ENCODE measurements at places on chromosomes 3 and 15.

DNA sequence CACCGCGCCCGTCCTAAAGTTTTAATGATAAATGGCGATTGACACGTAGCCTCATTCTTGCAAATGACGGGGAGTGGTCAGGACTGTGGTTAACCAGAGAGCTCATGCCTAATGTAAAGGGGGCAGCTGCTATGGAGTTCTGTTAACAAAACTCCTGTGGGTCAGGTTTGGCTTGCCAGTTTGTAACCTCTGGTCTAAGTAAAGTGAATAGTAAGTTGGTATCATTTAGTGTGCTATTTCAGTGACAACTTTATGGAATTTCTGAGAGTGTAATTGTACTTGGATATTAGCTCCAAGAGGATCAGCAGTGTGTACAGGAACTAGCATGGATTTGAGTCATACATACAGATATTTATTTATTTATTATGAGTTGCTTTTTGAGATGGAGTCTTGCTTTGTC, 87.9 kb downstream of the RGMA start:
- DNase-seq = no peak

DNA sequence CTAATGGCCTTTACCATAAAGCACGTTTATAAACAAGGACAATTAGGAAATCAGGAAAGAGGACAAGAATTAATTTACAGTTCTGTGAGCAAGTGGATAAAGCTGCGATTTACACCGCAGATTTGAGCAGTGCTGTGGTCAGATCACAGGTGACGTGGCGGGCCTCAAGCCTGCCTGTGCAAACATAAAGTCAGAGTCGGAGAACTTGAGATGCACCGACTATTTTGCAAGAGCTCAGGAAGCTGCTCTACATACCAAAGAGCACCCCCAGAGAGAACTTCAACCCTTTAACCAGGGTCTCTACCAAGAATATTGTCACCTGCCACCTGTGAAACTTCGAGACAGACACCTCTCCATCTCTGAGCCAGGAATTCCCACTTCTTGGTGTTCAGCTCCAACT, 35.7 kb downstream of the MECOM start:
- peak; percentile 8 for DNase-seq

- peak; percentile 22 for DNase-seq
These were observed 702 bp upstream of the DNAJC17 start for GRCh38 chr15:40807888-40808461.

DNA sequence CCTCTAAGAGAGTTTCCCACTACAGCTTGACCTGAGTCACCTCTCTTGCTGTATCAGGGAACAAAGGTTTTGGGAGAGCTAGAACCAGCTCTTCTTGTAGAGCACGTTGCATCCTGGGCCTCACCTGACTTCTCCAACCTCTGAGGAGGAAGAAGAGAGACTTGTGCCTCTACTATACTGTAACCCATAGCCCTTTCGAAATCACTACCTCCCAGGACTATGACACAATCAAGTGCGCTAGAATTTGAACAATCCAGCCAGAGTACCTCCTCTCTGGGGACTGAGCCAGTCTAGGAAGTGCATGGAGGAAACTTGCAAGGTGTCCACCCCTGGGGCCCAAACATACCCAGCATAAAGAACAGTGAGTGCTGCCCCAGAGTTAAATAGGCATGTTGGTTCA, 192.8 kb upstream of the BHLHE40 start:
- no peak for DNase-seq

DNA sequence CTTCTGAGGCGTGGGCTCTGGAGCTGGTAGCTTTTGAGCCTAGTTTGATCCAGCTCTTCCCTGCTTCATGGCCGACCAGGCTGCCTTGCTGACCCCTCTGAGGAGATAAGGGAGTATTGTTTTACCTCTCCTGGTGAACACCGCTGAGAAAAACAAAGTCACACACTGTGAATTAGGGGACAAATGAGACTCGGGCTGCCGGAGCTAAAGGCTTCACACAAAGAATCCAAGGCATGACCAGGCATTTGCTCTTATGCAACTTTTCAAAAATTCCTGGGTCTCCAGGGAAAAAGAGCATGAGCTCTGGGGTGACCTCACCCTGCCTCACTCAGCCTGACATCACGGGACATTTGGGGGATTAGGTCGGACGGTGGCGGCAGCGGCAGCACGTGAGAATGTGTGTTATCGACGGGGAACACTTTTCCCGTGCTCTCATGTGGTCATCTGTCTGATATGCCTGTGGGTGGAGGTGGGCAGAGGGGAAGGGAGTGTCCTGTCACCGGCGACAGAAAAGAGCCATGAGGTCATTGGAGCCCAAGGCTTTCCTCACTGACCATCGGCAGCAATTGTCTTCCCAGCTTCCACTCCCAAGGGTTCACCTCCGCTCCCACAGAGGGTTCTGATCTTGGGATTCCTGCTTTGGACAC, 61.0 kb downstream of the TMEM44 start:
- DNase-seq = peak; percentile 96

GRCh38 chr3:151630035-151630434, 103.7 kb upstream of the AADACL2 start:
- DNase-seq = no peak

DNA sequence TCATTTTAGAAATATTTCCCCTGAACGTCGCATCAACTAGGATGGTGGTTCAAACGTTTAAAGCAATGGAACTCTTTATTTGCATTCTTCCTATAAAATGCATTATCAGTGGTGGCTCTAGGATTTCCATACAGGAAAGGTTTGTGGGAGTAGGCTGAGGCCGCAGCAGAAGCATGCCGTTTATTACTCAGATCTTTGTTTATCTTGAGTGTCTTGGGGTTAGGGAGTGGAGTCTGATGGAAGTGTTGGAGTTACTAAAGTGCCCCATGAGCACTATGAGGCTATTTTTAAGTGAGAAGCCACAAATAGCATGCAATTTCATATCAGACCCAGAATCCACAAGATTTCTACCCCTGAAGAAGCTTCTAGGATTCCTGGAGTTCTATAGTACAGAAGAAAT, 26.2 kb downstream of the ATOSA start:
- DNase-seq = no peak

DNA sequence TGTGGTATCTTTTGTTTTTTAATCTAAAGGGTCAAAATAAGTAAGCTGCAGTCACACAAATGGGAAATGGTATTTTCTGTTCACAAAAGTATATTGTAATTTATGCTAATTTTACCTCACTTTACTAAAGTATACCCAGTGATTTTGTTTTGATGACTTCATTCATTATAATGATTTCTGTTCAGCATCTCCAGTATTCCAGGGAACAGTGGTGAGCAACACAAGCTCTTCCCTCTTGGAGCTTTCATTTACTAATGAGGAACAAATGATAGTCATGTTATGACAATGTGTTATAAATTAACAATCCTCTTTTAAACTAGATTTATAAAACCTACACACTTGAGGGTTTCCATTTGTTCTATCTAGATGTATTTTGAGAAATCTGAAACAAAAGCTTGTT, 20.5 kb upstream of the EIF3J start:
- no peak for DNase-seq

- DNase-seq = no peak
These were observed 32.7 kb downstream of the XYLB start for GRCh38 chr3:38379201-38379770.

- DNase-seq = no peak
These were observed 12.3 kb upstream of the CORO2B start for GRCh38 chr15:68566377-68566954.

- no peak for DNase-seq
These were observed 4.3 kb downstream of the GOLIM4 start for GRCh38 chr3:168091302-168091858.

GRCh38 chr3:174218016-174218415, 641.1 kb upstream of the NAALADL2 start:
- peak; percentile 30 for DNase-seq

DNA sequence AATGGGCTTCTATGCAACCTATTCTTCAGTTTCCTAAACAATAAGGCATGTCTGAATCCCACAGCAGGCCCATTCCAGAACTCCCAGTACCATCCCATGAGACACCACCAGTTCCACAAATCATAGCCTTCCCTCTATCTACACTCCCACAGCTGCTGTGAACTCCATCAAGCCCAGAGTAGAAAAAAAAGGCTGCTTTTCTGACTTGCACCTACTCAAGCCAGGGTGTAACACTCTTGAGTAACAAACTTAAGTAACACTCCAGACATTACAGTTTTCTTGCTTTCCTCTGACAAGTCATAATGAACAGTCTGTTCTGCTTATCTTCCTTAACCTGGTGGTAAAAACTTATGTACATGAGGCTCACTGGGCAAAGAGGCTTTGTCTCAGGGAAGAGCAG, 283.1 kb downstream of the NFKBIZ start:
- no peak for DNase-seq

DNA sequence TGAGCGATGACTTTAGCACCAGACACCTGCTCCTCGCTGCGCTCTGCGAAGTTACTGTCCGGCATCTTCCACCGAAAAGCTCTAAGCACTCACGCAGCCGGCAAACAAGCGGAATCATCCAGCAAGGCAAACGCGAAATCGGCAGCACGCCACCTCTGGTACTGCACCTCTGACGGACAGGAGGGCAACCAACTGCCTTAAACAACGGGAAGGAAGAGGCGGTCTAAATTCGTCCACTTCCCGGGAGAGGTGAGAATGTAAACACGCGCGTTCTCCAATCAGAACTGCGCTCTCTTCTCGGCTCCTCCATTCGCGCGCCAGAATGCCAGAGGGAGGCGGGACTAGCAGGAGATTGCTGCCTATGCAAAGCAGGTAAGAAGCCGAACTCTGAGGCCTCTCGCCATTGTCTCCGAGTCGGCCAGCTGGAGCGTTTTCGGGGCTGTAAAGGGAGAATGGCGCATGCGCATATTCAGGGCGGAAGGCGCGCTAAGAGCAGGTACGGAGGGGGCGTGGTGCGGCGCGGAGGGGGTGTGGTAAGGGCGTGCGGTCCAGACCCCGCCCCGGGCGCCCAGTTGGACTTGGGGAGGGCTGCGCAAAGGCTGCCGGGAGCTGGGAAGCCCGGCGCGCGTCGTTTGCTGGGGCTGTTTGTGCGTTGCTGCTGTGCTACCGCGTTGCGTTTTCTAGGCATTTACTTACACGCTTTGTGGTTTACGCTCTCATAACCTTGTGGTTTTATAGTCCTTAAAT, at the start of the genes BTD and HACL1:
TSS of gene BTD (plus strand) at position 347 of the 747 bp plus-strand sequence. CDS start 33,695 bp downstream, outside the sequence.
TSS of gene HACL1 (minus strand) at position 171 of the 747 bp plus-strand sequence. CDS start at position 65, 106 bp downstream.
- DNase-seq = peak; percentile 100

DNA sequence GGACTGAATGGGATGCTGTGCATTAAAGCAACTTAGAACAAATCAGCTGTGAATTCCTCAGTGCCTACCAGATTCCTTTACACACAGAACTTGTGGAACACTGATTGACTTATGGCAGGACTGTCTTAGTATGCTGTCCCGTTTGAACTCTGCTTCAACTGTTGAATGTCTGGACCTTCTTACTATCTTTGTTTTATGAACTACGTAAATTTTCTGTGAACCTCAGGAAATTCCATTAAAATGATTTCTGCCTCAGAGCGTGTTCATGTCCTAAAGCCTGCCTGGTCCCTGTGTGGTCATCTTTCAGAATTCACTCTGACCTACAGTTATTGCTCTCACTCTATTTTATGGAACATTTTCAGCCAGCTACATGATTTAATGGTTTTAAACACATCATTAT, 29.4 kb upstream of the FBN1 start:
- DNase-seq = no peak

GRCh38 chr15:51077221-51078153, 17.2 kb downstream of the TNFAIP8L3 start:
- no peak for DNase-seq

- DNase-seq = no peak
These were observed 94.9 kb downstream of the AKAP13 start for GRCh38 chr15:85475317-85475701.

GRCh38 chr3:107206141-107206540, 171.1 kb upstream of the CCDC54 start:
- DNase-seq = peak; percentile 48

DNA sequence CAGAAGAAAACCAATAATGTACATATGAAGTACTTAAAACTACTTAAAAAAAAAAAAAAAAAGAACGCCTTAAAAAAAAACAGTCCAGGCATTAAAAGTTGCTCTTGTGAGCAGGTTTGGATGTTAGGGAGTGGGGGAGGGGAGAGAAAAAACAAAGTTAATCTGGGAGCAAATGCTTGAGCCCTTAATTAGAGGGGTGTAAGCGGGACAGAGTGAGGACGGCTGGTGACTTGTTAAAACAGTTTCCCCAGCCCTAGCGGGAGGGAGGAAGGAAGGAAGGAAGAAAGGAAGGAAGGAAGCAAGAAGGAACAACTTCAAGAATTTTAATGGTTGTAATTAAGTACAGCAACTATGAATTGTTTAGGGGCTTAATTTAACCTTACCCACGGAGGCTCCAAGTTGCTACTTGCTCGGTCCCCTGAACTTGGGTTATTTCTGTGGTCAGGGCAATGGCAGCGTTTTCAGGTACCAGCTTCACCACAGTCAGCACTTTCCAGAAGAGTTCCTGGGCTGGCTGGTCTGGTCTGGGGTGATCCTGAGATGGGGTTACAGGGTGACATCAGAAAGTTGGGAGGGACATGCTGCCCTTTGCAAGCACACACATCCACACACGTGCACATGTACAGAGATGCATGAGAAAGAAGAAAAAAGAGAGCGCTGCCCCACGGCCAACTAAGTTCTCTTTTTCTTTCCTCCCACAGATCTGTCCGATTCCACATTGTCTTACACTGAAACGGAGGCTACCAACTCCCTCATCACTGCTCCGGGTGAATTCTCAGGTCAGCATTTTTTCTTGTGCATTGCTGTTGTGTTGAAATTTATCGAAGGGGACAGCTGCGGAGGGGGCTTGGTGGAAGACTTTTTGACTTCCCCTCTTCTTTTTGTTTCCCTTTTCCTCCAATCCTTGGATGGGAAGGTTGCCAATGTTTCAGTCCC, 14.0 kb downstream of the SMAD6 start:
- DNase-seq = no peak

GRCh38 chr3:43675593-43675992, 15.1 kb upstream of the ABHD5 start:
- no peak for DNase-seq

DNA sequence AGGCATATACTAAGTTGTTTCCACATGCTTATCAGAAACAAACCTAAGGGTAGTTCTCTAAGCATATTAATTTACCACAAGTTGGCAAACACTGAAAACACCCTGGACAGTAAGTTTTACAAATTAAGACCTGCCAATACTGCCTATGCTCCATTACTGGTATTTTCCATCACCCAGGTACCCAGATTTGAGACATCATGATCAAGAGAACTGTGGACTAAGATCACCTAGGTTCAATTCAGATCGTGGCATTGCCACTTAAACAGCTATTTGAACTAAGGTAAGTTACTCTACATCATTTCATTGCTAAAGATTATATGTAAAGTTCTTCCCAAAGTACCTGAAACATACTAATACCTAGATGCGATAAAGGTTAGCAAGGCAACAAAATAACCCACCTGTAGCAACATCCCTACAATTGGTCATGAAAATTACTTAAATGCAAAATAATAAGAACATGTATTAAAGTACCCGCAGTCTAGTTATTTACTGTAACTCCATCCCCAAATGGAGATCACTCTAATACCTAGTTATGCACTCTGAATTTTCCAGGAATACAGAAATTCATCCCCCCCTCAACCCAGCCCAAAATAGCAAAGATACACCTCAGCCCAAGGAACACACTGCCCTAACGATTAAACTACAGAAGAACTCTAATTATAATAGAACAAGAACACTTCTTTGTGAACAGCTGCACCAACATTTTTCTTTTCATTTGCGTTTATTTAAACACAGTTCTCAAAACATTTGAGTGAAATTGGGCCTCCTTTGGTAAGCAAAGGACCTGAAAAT, 21.6 kb downstream of the TRA2B start:
- DNase-seq = no peak

GRCh38 chr3:13282986-13283876, 136.9 kb downstream of the NUP210 start:
- no peak for DNase-seq

Measured in kidney tubule cell (primary cell).